ENCODE measurements at places on chromosomes 16 and 17.

- DNase-seq: no peak
These were observed 34.1 kb upstream of the WWOX start for GRCh38 chr16:78065319-78065718.

GRCh38 chr16:25403852-25404251, 146.2 kb upstream of the ZKSCAN2 start:
- DNase-seq: no peak

DNA sequence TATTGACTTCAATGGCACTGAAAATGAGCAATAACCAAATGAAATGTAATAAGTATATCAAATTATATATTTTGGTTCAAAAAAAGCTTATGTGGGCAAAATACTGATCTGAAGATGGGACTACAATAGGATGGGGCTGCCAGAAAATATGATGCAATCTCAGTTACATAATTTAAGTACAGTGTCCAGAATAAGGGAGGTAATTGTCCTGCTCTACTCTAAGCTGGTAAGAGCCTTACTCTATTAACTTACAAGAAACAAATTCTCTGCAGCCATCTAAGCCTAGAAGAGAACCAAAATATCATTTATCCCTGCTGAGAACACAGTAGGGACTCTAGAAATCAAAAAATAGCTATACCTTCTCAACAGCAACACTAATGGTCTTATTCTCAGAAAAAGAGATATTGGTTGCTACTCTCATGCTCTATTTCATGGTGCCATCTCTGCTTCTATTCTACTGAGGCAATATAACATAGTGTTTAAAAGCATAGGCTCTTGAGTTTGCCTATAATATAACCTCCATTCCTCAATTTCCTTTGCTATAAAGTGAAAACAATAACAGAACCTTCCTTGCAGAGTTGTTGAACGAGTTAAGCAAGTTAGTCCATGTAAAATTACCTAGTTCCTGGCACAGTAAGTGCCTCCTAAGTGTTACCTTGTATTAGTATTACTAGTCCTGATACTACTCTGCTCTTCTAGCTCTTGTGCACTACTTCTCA, 19.9 kb downstream of the NQO1 start:
- no peak for DNase-seq

DNA sequence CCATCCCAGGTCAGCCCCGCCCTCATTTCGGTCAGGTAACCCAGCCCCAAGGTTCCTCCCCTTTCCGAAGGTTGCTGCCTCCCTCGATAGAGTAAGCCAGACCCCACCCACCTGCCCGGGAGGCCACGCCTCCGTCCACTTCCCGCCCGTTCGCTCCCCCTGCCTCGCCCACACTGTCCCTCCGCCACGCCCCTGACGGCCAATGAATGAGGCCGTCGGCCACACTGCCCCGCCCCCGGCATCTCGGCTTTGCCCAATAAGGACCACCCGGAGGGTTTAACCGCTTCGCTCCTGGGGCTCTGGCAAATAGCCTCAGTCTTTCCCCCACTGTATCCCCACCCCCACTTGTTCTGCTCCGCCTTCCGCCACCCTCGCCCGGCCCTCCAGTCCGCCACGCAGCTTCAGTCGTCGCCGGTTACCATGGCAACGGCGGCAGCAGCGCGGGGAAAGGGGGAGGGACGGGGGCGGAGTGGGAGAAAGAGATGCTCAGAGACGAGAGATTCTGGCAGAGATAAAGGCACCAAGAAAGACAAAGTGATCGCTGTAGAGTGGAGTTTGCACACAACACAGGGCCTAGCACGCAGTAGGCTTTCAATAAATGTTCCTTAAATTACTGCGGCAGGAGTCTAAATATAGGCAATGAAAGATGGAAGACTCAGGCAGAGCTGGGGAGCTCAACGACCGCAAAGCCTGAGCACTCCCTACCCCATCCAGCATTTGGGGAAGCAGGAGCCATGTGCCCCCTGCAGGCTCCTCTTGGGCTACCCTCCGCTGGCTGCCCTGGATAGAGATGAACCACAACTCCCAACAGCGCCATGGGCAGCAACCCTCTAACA, 5.1 kb downstream of the DLG4 start:
- peak; percentile 98 for DNase-seq

DNA sequence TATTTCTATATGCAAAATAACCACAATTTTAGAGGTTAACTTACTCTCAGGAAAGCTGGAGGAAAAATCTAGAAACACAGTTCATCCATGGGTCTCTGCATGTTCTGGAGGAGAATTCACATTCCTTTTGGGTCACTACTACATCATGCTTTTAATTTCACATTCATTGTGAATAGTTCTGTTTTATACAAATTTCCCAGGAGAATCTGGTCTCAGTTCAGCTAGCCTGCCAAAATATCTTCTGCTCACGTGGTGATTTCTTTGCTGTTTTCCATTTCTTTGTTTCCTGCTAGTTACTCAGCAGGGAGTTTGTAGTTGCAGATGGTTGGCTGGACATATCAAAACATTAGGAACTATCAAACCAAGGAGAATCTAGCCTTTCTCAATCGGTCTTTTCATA, at the start of gene ABCA9:
Gene ABCA9 (minus strand): TSS at position 106 of the 400 bp plus-strand sequence. CDS start 9,801 bp downstream, outside the sequence.
- peak; percentile 2 for DNase-seq

DNA sequence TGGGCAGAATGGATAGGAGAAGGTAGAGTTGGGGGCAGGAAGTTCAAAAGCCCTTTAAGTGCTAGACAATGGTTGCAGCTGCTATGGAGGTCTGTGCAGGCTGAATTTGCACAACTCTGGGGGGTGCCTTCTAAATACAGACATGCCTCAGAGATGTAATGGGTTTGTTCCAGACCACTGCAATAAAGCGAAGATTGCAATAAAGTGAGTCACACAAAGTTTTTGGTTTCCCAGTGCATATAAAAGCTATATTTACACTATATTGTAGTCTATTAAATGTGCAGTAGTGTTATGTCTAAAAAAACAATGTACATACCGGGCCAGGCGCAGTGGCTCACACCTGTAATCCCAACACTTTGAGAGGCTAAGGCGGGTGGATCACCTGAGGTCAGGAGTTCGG, 60.5 kb upstream of the MYOCD start:
- DNase-seq: no peak

DNA sequence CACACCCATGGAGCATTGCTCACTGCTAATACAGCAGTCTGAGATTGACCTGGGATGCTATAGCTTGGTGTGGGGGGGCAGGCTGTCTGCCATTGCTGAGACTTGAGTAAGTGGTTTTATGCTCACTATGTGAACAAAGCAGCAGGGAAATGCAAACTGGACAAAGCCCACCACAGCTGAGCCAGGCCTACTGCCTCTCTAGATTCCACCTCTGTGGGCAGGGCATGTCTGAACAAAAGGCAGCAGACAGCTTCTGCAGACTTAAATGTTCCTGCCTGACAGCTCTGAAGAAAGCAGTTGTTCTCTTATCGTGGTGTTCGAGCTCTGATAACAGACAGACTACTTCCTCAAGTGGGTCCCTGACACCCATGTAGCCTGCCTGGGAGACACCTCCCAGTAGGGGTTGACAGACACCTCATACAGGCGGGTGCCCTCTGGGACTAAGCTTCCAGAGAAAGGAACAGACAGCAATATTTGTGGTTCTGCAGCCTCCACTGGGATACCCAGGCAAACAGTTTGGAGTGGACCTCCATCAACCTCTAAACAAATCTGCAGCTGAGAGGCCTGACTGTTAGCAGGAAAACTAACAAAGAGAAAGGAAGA, 2204.8 kb downstream of the TP53TG3F start:
- no peak for DNase-seq

DNA sequence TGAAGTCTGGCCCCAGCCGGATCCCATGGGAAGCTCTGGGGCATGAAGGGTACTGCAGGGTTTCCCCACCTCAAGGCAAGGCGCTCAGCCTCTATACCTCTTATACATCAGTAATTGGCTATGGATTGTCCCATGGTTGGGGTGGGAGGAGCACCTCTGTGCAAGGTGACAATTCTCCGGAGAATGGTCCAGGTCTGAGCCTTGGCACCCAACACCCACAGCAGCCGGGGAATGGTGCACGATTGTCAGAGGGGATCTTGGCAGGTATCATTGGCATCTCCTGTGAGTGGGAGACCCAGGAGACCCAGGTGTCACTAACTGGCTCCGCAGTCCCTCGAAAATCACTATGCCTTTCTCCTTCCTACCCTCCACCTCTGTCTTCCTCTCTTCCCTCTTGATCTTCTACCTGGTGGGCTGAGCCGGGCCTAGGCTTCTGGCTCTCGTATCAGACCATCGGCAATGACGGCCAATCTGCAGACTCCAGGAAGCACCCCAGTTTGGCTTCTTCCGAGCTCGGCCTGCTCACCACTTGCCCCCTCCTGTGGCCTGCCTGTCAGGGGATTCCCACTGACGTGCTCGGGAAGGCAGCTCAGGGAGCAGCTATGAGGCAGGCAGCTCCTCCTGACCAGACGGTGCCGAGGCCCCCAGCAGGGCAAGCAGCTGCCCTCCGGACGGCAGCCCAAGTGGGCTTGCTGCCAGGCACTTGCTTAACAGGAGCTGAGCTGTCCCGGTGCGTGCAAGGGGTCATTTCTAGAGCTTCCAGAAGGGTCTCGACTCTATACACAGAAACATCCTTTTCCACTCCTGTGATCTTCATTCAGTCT, 10.0 kb upstream of the CALB2 start:
- peak; percentile 88 for DNase-seq

- no peak for DNase-seq
These were observed 44.9 kb upstream of the RASD1 start for GRCh38 chr17:17540935-17541639.

DNA sequence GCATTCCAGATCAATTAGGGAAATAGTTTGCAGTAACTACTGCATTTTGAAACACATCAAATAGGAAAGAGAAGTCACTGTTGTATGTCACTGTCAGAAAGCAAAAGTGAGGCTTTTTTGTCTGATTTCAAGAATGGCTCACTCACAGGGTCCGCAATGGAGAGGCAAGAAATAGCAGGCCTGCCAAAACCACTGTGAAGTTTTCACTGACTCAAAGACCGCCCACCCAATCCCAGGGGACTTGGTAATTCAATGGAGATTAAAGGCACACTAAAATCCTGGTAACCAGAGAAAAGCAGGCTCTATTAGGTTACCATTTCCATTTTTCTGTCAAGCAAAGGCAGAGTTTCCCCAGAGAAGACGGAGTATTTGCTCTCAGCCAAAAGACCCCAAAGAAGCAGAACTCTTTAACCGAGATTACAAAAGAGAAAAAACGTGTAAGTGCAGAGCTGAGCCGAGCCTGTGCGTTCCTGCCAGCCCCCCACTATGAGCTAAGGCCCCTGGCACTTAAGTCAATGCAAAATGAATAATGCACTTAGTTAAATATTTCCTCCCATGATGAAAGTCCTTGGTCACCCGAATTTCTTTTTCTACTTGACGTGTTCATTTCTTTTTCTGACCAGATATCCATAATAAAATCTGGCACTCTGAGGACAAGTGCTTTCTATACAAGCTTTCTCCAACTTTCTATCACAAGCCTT, 57.0 kb downstream of the FOXL1 start:
- DNase-seq: no peak

DNA sequence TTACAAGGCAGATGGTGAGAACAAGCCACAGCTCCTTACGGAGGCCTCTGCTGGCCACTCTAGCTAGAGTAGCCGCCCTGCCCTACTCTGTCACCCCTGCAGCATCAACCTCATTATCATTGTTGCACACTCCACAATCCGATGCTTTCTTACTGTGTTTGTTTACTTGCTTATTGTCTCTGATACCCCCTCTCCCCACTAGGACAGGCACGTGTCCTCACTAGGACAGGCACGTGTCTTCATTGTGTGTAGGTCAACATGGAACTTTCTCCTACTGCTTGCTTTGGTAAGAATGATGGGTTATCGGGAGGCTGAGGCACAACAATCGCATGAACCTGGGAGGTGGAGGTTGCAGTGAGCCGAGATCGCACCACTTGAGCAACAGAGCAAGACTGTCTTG, 63.9 kb downstream of the KNOP1 start:
- no peak for DNase-seq

- no peak for DNase-seq
These were observed 25.5 kb downstream of the FOXK2 start for GRCh38 chr17:82545071-82545462.

GRCh38 chr16:56262551-56263245, 71.4 kb downstream of the GNAO1 start:
- no peak for DNase-seq

DNA sequence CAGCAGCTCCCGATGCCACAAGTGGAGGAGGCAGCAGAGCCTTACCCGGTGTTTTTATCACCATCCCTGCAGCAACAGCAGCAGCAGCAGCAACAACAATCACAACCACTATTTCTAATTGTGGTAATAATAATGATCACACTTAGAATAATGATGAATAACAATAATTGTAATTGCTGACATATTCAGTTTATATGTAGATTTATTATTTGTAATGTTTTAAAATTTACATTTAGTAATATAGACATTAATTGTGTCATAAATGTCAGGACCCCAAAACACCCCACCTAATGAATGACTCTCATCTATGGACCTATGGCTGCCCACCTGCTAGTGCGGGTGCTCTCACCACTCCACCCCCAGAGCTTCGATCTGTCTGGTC, 170.0 kb downstream of the AHSP start:
- no peak for DNase-seq

DNA sequence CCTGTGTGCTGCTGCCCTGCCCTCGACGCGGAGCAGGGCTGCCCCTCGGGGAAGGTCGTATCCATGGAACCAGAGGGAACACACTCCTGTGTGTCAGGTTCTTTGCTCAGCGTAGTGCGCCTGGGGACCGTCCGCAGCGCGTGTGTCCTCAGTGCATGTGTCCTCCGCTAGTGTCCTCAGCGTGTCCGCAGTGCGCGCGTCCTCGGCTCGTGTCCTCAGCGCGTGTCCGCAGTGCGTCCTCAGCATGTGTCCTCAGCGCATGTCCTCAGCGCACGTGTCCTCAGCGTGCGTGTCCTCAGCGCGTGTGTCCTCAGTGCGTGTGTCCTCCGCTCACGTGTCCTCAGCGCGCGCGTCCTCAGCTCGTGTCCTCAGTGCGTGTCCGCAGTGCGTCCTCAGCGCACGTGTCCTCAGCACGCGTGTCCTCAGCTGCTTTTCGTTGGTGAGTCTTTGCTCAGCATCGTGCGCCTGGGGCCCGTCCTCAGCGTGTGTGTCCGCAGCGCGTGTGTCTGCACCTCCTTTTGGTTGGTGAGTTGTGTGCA, 59.2 kb upstream of the ZNF750 start:
- DNase-seq: no peak

DNA sequence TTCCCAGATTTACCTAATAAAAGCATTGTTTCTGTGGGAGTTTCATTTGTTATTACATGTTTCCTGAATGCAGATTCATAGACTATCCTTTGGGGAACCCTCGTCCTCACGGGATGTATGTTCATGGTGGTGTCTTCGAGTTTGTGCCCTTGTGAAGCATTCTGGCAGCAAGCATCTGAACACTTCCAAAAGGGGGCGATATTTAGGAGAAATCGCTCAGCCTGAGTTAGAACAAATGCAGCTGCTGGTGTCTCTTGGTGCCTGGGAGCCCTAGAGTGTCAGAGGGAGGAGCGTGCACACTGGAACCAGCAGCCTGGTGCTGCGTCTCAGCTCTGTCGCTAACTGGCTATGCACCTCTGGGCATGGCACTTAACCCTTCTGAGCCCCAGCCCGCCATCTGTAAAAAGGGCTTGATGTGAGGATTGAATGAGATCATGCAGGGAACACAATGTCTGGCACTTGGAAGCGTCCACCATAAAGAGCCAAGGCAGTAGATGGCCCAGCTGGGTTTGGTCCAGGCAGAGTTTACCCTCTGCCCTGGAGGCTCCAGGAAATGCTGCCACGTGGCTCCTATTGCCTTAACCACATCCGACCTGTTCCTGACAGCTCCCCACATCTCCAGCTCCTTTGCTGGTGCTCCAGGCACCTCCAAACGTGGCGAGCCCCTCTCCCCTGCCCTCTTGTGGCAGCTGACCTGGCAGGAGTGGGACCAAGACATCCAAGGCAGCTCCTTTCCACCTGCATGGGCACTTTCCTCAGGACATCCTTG, 25.0 kb upstream of the C16orf78 start:
- peak; percentile 60 for DNase-seq

- DNase-seq: no peak
These were observed 14.1 kb upstream of the FOXJ1 start for GRCh38 chr17:76154936-76155845.

Data from cerebellum (tissue), 4 donors.